Fibroblast of villous mesenchyme (primary cell): ENCODE measurements at places on chromosomes 3 and 15. TPM values are rescaled to one million over a fixed set of nuclear protein-coding genes. Genes with fewer than 3 reads are reported as not detected.

Gene CKMT1B
- not detected in 2 replicates for total RNA-seq

Gene SYNPR
- total RNA-seq = not detected in 2 replicates

Gene CLSTN2
- total RNA-seq = 5.8 and 7.3 TPM in 2 replicates

Gene SAMMSON
- total RNA-seq = not detected in 2 replicates

Gene PSMD2
- 364 and 388 TPM in 2 replicates for total RNA-seq

Gene INSYN1
- total RNA-seq = under 0.01 and 0.64 TPM in 2 replicates

Gene LEKR1
- 0.86 and 0.97 TPM in 2 replicates for total RNA-seq

Gene TM4SF18
- 0.32 TPM in 1 of 2 replicates, not detected in the other for total RNA-seq

Gene CNTN3
- 1.6 and 6.5 TPM in 2 replicates for total RNA-seq

Gene ZBTB47
- 25.4 and 25.9 TPM in 2 replicates for total RNA-seq

Gene CHRM5
- total RNA-seq = under 0.01 TPM in 2 replicates

Gene ECE2
- total RNA-seq = not detected in 2 replicates

Gene IQSEC1
- total RNA-seq = 19.9 and 25.8 TPM in 2 replicates

Gene FANCD2
- total RNA-seq = 15.5 and 23.3 TPM in 2 replicates

Gene CFAP91
- total RNA-seq = 0.32 and 0.43 TPM in 2 replicates

Gene TMEM266
- under 0.01 TPM in 1 of 2 replicates, not detected in the other for total RNA-seq

Gene P3H2
- 21.9 and 51.8 TPM in 2 replicates for total RNA-seq

Gene GADL1
- total RNA-seq = not detected in 2 replicates

Gene CTXND1
- total RNA-seq = not detected in 2 replicates

Gene ACTRT3
- total RNA-seq = 2.9 and 5.2 TPM in 2 replicates

Gene GP9
- not detected in 2 replicates for total RNA-seq

Gene FAM107A
- total RNA-seq = not detected in 2 replicates
